ENCODE measurements at places on chromosomes 12 and 14.

DNA sequence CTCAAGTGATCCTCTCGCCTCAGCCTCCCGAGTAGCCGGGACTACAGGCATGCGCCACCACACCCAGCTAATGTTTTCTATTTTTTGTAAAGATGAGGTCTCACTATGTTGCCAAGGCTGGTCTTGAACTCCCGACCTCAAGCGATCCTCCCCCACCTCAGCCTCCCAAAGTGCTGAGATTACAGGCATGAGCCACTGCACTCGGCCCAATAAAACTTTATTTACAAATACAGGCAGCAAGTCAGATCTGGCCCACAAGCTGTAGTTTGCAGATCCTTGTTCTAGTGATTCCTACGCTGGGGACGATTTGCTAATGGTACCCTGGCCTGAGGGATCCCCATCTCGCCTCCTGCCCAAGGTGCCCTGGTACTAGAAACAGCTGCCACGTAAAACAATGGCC is 74.6 kb downstream of the CCDC88C start:
- no peak for DNase-seq

DNA sequence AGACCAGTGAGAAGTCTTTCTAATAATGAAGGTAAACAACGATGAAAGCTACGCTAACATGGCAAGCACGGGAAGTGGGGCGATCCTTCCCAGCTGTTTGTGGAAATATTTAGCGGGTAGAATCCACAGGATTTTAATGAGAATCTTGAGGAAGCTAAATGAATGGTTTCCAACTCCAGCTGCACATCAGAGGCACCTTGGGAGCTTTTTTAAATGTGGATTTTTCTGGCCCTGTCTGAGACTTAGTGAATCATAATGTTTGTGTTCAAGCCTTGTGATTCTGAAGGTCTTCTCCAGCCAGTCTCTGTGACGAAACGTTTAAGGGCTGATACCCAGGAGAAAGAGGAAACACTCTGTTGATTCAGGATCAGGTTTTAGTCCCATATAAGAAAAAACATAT is 169.8 kb downstream of the CAPZA3 start:
- no peak for DNase-seq

DNA sequence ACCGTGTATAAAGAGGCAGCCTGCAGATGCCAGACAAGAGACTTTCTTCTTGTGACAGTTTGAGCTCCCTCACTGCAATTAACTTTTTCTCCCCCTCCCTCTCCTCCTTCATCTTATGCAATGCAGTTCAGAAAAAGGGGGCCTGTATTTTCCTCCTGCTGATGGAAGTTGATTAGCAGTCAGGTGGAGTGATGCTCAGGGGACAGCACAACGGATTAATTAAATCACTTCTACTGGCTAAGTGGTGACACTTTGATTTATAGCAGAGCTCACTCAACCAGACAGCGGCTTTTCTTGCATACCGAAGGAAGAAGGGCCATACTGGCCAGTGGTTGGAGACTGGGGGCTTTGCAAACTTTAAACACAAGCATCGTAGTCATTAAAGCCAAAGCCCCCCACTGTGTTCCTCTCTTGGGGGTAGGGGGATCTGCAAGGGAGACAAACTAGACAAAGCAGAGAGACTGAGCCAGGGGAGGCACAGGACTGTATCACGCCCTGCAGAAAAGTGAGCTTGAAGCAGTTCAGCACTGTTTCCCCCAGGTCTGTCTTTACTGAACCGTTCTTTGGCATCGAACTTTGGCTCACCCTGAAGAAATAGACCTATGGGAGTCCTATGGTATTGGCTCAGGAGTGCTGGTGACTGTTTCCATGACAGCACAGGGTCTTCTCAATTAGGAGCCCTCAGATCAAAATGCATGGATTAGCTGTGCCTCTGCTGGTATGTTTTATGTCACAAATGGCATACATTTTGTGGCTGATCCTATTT is 47.7 kb downstream of the SPRING1 start:
- DNase-seq: no peak

- DNase-seq: no peak
These were observed 7.5 kb downstream of the ITGA5 start for GRCh38 chr12:54411391-54412241.

GRCh38 chr12:126087692-126088091 is 1022.5 kb downstream of the AACS start:
- DNase-seq: no peak

- DNase-seq: no peak
These were observed 195.8 kb upstream of the CAND1 start for GRCh38 chr12:67073336-67073735.
